ENCODE measurements at places on chromosomes 16 and 17.

GRCh38 chr17:82160075-82160474 lies 52.6 kb downstream of the CCDC57 start:
- DNase-seq: no peak

GRCh38 chr17:18230288-18231141 lies 5.1 kb downstream of the LLGL1 start:
- no peak for DNase-seq

DNA sequence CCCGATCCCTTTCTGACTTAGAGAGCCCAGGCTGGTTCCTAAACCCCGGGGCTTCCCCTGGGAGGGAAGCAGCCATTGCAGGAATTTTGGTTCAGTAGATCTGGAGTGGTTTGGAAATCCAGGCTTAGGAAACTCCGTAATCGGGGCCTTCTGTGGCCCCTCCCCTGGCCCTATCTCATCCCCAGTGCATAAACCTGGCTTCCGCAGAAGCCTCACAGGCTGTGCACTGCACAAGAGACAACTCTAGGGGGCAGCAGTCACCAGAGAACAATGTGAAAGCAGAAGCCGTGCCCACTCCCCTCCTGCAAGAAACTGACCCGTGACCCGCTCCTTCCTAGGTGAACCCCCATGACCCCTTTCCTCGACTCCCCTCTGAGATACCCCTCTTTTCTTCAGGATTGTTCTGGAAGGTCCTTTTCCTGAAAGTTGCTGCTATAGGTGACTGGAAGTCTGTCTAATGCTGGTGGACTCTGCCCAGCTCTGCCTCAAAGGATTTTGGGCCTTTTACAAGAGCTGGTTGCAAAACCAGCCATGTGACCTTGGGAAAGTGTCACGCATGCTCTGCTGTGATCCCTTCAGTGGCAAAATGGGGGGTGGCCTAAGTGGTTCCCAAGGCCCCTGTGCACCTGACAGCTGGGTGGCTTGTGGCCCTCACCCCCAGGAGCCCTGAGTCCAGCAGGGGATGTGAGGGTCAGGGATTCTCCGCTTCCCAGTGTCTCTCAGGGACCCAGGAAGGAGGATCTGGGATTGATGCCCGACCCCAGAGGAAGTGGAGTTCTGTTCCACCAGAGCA lies 14.4 kb downstream of the GUCY2D start:
- peak; percentile 61 for DNase-seq

- no peak for DNase-seq
Observed at GRCh38 chr17:42038221-42038973, 12.0 kb downstream of the C17orf113 start.

GRCh38 chr16:81374550-81374949 lies 59.8 kb downstream of the GAN start:
- DNase-seq: no peak

- DNase-seq: no peak
Observed at GRCh38 chr16:54879681-54880080, 51.0 kb upstream of the IRX5 start.

DNA sequence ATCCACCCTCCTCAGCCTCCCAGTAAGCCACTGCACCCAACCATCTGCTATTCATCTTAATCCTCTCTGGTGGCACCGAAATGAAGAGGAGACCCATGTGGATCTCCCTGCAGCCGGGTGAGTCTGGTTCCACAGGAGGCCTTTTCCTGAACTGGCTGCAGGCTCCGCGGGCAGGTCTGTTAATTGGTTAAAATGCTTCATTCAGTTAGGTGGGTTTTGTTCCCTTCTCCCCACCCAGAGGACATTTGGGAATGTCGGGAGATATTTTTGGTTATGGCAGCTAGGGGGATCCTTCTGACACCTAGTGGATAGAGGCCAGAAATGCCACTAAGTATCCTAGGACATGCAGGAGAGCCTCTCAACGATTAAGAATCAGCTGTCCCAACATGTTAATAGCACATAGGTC lies 16.7 kb downstream of the C16orf54 start:
- no peak for DNase-seq

GRCh38 chr16:21339941-21340340 lies 61.9 kb upstream of the CRYM start:
- no peak for DNase-seq

DNA sequence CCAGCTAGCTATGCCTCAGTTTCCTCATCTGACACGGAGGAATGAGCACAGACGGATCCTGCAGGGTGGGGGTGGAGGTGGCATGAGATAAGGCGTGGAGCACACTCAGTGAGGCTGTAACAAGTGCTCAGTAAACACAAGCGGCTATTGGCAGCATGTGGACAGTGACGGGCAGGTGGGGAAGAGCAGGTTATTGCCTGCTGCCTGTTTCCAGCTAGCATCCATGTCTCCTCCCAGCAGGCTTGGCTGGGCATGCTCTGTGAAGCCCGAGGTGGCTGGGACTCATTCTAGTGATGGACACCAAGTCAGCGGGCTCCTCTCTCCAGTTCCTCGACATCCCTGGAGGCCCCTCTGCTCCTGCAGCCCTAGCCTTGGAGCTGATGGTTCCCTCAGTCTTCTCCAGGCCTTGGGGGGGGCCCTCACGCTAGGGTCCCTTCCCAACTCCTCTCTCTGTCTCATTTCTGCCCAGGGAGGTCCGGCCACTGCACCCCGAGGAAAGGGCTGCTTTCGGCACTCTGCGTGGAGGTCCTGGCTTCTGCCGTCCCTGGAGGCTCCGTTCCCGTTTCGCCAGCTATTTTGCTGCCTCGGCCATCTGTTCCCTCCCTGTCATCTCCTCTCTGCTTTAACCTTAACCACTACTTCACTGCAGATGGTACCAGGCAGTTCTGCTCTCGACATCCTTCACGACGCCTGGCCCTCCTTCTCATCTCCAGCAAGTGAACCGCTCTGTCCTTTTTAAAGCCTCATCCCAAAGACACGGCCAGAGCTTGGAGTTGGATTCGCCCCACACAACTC lies 6.2 kb downstream of the RTN4RL1 start:
- DNase-seq: no peak

GRCh38 chr16:23509782-23510163 lies 521 bp downstream of the GGA2 start:
- DNase-seq: no peak

GRCh38 chr17:79453481-79453880 lies 157.4 kb downstream of the RBFOX3 start:
- no peak for DNase-seq

DNA sequence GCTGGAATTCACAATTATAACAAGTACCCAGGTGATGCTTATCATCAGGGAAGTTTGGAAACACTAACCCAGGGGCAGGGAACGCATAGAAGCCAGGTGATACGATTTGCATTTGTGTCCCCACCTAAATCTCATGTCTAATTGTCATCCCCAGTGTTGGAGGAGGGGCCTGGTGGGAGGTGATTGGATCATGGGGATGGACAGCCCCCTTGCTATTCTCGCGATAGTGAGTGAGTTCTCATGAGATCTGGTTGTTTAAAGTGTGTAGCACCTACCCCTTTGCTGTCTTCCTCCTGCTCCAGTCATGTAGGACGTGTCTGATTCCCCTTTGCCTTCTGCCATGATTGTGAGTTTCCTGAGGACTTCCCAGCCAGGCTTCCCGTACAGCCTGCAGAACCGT lies 276.3 kb downstream of the UTP18 start:
- DNase-seq: no peak

DNA sequence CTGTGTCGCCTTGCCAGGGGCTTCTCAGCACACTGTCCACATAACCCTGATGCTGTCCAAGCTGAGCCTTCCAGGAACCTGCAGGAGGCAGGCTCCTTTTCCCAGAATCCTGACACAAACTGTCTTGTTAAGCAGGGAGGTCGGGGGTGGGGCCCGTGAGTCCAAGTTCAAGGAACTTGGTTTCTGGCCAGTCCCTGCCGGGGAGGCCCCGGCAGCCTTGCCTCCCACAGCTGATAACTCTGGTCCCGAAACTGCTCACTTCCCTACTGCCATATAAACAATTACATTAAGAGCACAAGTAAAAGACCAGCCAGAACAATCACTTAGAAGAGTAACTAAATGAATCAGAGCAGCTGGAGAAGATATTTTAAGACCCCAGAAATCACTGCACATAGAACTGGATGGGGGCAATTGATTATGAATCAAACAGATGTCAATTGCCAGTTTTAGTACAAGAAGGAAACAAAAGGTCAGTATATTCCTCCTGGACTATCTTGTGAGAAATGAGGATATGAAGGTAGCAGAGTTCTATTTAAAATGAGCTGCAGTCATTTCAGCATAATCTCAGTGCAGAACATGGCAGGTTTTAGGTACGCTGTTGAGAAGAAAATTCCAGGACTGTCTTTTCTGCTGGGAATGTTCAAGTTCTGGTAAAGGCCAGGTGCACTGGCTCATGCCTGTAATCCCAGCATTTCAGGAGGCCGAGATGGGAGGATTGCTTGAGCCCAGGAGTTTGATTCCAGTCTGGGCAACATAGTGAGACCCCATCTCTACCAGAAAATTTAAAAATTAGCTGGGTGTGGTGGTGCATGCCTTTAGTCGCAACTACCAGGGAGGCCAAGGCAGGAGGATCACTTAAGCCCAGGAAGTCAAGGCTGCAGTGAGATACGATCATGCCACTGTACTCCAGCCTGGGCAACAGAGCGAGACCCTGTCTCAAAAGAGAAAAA lies 169.8 kb downstream of the PITPNC1 start:
- no peak for DNase-seq

DNA sequence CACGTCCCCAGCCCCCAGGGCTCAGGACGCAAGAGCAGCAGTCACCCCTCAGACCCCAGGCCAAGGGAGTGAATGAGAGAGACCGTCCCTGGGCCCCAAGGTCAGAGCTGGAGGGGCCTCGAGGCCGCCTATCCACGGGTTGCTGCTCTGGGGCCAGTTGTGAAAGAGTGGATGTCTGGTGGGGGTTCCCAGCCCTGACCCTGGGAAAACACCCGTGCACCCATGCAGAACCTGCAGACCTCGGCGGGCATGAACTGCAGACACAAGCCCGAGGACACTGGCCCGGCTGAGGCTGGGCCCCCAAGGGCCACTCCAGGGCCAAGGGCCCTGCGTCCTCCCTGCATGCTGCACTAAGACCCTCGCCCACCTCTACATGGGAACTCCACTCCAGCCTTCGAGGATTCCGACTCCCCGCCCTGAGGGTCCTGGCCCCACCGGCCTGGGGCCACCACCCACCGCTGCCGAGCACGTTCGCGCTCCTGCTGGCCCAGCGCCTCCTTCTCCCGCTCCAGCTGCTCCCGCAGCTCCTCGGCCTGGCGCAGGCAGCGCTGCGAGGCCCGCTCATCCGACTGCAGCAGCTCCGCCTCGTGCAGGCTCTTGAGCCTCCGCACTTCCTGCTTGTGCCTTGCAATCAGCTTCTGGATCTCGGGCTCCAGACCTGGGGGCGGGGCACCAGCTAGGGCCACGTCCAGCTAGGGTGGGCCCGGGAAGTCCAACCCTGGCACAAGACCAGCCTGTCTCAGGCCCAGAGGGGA lies 27.6 kb upstream of the AATK start:
- DNase-seq: no peak
